ENCODE measurements at places on chromosomes 7 and 10. TPM values are rescaled to one million over a fixed set of nuclear protein-coding genes. Genes with fewer than 3 reads are reported as not detected.

The SYT15 gene
- 1.3 TPM for total RNA-seq

GRCh38 chr7:132451161-132451560 lies 125.1 kb downstream of the PLXNA4 start:
- no peak overlapping the region for H3K4me3 ChIP-seq
- peaks cover 14% of the 10 kb centered on the region for H3K36me3 ChIP-seq
- H3K4me1 ChIP-seq: peaks cover 78% of the 10 kb centered on the region
- no peak overlapping the region for H3K27ac ChIP-seq
- H3K27me3 ChIP-seq: no peaks in the 10 kb centered on the region

DNA sequence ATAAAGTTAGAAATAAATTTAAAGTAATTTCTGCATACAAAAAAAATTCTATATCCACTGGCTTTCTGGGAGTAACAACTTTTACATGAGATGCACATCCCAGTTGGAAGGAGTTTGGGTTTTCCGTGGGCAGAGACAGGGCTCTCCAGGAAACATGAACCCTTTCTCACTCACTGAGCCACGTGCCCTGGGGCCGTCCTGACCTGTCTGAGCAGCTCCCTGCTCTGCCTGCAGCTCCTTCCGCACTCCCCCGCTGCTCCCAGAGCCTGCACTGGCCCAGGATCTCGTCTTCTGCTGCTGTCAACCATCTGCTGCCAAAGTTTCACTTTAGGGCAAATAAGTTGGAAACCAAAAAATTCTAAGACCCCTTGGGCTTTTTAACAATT lies 169.1 kb downstream of the DIP2C start:
- H3K27ac ChIP-seq: no peak overlapping the region
- no peaks in the 10 kb centered on the region for H3K4me1 ChIP-seq
- DNase-seq: no peak

DNA sequence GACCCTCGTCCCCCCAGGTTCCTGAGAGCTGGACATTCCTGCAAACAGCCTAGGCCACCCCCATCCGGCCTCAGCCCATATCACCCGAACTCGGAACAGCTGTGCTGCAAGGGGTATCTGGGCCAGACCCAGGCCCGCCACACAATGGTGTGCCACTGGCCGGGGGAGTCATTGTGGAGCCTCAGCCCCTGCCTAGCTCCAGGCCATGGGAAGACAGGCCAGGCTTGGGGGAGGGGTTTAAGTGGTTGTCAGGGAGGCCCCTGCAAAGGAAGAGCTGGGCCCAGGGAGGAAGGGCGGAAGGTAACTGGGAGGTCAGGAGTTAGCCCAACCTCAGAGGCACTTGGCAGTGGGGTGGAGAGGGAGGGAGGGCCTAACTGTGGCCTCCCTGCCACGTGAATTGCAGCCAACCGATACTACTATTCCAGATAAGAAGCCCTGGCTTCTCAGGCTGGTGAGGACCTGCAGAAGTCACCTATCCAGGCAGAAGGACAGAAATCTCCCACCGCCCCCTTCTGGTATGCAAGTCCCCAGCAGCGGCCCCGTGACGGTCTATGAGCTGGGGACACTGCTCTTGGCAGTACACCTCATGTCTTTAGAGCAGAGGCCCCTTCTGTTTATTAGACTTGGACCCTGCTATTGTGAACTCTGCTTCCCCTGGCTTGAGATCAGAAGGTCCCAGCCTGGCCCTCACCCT lies 26.8 kb downstream of the VSIR start:
- peak overlapping the region; percentile 44 for H3K4me3 ChIP-seq
- peak overlapping the region; percentile 99 for H3K27ac ChIP-seq
- peak; percentile 76 for DNase-seq
- H3K4me1 ChIP-seq: peaks cover 88% of the 10 kb centered on the region

DNA sequence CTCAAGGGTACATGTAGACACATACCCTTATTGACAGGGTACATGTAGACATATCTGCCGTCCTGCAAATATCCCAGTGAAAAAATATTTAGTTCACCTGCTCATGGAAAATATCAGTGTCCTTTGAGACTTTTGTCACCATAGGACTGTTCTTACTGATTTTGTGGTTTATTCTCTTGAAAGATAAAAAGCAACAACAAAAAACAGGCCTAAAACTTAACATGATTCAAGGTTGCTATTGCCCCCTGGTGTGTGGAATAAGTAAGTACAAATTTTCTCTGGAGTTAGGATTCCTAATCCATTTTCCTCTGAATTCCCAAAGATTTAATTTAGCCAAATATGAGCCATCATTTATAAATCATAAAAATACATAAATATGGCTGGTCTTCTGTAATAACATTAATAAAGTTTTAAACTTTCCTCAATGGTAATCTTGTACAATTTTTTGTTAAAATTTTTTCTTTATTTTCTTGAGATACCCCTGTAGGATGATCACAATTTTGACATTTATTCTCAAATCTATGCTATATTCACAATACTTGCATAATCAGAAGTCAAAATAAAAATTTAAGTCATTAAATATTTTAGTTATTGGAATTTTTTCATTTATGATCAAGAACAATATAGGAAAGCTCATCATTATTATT lies 741.4 kb upstream of the POT1 start:
- H3K4me1 ChIP-seq: no peaks in the 10 kb centered on the region
- no peaks in the 10 kb centered on the region for H3K36me3 ChIP-seq
- no peak overlapping the region for H3K4me3 ChIP-seq
- H3K27me3 ChIP-seq: no peaks in the 10 kb centered on the region

The RBM20 gene
- total RNA-seq: not detected

DNA sequence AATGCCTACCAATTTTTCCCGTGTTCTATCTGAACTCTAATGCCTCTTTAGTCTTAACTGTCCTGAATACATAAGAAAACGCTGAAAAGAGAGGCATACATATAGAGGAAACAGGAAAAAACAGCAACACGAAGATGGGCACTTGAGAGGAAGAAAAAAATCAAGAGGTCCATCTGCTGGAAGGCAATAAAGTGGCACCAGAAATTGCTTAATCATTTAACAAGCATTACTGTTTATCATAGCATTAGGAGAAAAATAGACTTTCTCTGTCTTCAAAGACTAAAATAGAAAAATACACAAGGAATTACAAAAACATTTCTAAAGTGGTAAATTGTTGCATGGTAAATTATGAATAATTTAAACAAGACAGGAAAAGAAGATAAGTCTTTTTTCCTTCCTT lies 35.0 kb downstream of the NSUN6 start:
- peaks cover 47% of the 10 kb centered on the region for H3K36me3 ChIP-seq
- H3K27me3 ChIP-seq: no peaks in the 10 kb centered on the region
- no peak for DNase-seq
- no peak overlapping the region for H3K4me3 ChIP-seq

The PLXNA4 gene
- 0.70 TPM for total RNA-seq

The CHST12 gene
- 6.4 TPM for total RNA-seq

DNA sequence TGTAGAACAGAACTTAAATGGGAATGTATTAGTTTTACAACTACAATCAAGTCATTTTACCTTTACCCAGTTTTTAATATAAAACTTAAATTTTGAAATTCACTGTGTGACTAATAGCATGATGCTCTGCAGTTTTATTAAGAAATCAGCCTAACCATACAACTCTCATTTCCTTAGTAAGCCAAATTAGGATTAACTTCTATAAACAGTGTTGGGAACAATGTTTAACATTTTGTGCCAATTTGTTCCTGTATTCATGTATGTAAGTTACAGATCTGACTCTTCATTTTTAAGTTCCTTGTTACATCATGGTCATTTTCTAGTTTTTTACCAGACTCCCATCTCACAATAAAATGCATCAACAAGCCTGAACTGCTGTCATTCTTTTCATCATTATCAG lies 209.8 kb downstream of the ZEB1 start:
- DNase-seq: no peak
- H3K36me3 ChIP-seq: peaks cover 33% of the 10 kb centered on the region
- no peak overlapping the region for H3K4me3 ChIP-seq
- H3K4me1 ChIP-seq: peaks cover 8% of the 10 kb centered on the region

The POLD2 gene
- total RNA-seq: 286 TPM

The SMIM30 gene
- 35.0 TPM for total RNA-seq

The ARF5 gene
- 117 TPM for total RNA-seq

- H3K36me3 ChIP-seq: no peaks in the 10 kb centered on the region
- no peak for DNase-seq
- no peak overlapping the region for H3K4me3 ChIP-seq
- H3K4me1 ChIP-seq: no peaks in the 10 kb centered on the region
Measured at GRCh38 chr10:133133471-133134231, 26.4 kb upstream of the KNDC1 start.

DNA sequence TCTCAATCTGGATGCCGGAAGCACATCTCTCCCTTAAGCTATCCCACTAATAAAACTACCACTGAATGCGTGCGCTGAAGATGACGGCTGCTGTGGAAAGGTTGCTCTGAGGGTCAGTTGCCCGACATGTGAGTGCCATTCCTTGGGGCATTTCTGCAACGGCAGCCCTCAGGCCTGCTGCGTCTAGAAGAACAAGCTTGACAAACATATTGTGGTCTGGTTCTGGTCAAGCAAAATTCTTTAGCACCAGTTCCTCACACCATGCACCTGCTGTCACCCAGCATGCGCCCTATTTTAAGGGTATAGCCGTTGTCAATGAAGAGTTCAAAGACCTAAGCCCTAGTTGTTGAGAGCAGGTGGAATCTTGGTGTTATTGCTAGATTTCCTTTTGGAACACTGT lies 184.2 kb downstream of the SRPK2 start:
- peaks cover 28% of the 10 kb centered on the region for H3K4me1 ChIP-seq
- DNase-seq: no peak
- peaks cover 18% of the 10 kb centered on the region for H3K36me3 ChIP-seq
- no peak overlapping the region for H3K27ac ChIP-seq

The SPDYE5 gene
- total RNA-seq: not detected

DNA sequence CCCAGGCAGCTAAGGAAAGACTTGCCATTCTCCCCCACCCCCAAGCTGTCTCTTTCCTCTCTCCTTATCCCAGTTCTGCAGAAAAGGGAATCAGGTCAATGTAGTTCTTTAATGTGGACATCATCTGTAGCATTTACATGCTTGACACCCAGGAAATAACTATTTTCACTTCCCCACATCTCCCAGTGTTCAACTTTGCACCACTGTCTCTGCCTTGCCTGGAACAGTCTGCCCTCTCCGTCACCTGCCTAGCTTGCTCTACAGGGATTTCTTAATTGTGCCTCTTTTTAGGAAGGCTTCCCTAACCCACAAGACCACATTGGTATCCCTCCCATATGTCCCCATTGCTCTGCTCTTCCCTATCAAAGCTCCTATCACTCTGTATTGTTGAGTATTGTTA lies 45.9 kb upstream of the TOMM7 start:
- H3K27ac ChIP-seq: no peak overlapping the region
- DNase-seq: no peak
- no peaks in the 10 kb centered on the region for H3K27me3 ChIP-seq

- H3K4me3 ChIP-seq: no peak overlapping the region
- no peak for DNase-seq
- peaks cover 14% of the 10 kb centered on the region for H3K27me3 ChIP-seq
- H3K36me3 ChIP-seq: no peaks in the 10 kb centered on the region
- no peaks in the 10 kb centered on the region for H3K4me1 ChIP-seq
Measured at GRCh38 chr7:1794888-1795542, 124.9 kb downstream of the ELFN1 start.

DNA sequence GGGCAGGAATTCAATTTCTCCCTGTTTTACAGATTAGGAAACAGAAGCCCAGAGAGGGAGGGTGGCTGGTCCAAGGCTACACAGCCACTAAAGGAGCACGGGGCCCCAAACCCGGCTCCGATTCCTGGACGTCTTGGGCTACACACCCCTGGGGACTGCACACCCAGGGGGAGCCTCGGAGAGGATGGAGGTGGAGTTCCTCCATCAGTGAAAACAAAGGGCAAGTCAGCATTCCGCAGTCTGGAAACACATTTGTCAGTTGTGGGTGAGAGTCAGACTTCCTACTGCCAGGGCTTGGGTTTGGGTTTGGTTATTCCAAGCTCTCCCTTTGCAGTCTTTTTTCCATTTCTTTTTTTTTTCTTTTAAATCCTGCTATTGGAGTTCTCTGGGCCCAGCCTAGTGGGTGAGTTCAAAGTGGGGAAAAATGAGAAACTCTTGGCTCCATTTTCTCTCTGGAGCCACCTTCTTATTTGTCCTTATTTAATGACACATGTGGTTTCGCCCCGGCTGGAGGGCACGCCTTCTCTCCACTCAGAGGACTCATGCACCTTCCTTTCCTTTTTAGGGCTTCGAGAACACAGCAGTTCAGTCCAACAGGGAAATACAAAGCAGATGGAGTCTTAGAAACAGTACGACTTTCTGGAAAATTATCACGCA lies 59.9 kb upstream of the AQP1 start:
- H3K27ac ChIP-seq: no peak overlapping the region
- no peaks in the 10 kb centered on the region for H3K36me3 ChIP-seq
- no peak for DNase-seq

GRCh38 chr10:72068901-72069446 lies 19.4 kb downstream of the SPOCK2 start:
- no peaks in the 10 kb centered on the region for H3K27me3 ChIP-seq
- H3K4me3 ChIP-seq: no peak overlapping the region
- DNase-seq: no peak
- peak overlapping the region; percentile 16 for H3K27ac ChIP-seq
- peaks cover 14% of the 10 kb centered on the region for H3K4me1 ChIP-seq

The CALHM1 gene
- total RNA-seq: not detected

- no peak for DNase-seq
- no peaks in the 10 kb centered on the region for H3K4me1 ChIP-seq
- H3K36me3 ChIP-seq: no peaks in the 10 kb centered on the region
- H3K4me3 ChIP-seq: no peak overlapping the region
Measured at GRCh38 chr7:46218461-46219200, 297.6 kb upstream of the IGFBP3 start.

DNA sequence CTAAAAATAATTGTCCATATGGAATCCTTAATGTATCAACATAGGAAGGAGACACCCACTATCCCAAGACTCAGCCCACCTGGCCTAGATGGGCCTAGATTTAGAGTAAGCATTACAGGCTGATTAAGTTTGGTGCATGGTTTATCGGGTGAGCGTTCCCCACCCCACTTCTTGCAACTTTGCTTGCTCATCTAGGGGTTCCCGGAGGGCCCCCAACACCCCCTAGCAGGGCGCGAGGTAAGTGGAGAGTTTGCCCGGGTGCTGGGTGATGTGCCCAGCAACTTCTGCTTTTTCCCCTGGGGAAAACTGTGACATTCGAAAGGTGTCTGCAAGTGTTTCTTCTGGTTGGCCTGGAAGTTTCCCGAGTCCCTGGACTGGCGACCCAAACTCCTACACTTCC lies 31.7 kb downstream of the SKIDA1 start:
- H3K4me3 ChIP-seq: peak overlapping the region; percentile 77
- peaks cover 14% of the 10 kb centered on the region for H3K4me1 ChIP-seq
- peaks cover 3% of the 10 kb centered on the region for H3K36me3 ChIP-seq
- H3K27me3 ChIP-seq: peaks cover 62% of the 10 kb centered on the region

DNA sequence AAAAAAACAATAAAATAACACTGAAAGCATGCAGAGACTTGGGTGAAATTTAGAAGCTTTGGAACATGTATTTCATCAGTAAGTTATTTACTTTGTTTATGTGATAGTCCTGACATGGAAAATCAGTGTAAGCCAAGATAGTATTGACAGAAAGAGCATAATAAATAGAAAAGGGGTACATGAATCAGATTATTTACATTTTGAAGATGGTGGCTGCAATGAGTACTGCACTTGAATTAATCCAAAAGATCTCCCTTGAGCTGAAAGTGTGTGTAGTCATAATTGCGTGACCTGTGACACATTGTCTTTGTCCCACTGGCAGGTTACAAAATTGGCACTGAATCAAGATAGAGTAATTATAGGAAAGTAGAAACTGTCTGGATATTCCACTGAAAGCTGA lies 562.9 kb downstream of the GFRA1 start:
- H3K4me3 ChIP-seq: no peak overlapping the region
- H3K36me3 ChIP-seq: no peaks in the 10 kb centered on the region
- H3K27ac ChIP-seq: no peak overlapping the region
- DNase-seq: no peak
